ENCODE measurements at places on chromosomes 16 and 17. TPM values are rescaled to one million over a fixed set of nuclear protein-coding genes. Genes with fewer than 3 reads are reported as not detected.

The SLC16A11 gene
- 0.52 TPM for total RNA-seq

The MLYCD gene
- total RNA-seq = 5.5 TPM

The FAM222B gene
- total RNA-seq = 13.8 TPM

The DNAI2 gene
- total RNA-seq = not detected

The NAA38 gene
- total RNA-seq = 65.2 TPM

The MRPL58 gene
- total RNA-seq = 23.5 TPM

Measured in posterior vena cava (tissue), 2 donors.